ENCODE measurements at places on chromosomes 12 and 14.

- no peak for DNase-seq
Measured at GRCh38 chr12:6032726-6033125, 87.7 kb upstream of the ANO2 start.

- DNase-seq = no peak
Measured at GRCh38 chr14:50937325-50937724, 7.0 kb downstream of the PYGL start.

DNA sequence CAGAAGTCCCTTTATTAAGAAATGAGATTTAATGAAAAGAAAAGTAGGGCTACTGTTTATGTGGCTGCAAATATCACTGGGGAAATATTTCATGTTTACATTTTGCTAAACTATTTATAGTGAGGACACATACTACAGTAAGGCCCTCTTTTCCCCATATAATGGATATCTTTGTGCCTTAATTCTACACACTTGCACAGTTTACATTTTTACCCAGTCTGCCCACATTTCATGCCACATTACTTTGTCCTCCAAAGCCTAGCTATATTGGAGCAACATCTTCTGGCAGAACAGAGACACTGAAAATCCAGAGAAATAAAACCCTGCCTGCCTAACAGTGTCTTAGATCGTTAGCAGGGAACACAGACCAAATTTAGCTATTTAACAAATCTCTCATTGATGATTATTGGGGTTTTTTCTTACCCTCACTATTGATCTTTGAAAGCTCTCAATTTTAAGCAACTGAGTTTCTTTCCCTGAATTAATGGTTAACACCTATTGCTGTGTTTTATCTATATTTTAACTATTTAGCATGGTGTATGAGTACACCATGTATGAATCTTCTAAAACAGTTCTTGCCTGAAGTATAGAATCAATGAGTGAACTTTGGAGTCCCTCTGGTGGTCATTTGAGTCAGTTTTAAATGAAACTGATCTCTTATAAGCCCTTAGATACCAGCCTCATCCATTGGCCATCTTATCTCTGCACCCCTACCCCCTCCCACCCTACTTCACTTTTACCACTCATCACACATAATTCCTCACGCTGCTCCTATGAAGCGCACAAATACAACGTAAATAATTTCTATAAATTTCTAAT, 170.2 kb downstream of the BCAT1 start:
- no peak for DNase-seq

DNA sequence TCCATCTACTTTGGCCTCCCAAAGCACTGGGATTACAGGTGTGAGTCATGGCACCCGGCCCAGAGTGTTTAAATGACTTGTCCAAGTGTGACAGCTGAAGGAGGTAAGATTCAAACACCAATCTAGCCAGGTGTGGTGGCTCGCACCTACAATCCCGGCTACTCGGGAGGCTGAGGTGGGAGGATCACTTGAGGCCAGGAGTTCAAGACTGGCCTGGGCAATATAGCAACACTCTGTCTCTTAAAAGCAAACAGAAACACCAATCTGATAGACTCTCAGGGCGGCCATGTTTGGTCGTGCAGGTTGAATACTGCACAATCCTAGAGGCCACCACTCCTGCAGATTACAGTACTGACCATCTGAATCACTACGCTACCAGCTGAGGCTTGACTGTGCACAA, 68.7 kb downstream of the RBM19 start:
- DNase-seq = no peak

DNA sequence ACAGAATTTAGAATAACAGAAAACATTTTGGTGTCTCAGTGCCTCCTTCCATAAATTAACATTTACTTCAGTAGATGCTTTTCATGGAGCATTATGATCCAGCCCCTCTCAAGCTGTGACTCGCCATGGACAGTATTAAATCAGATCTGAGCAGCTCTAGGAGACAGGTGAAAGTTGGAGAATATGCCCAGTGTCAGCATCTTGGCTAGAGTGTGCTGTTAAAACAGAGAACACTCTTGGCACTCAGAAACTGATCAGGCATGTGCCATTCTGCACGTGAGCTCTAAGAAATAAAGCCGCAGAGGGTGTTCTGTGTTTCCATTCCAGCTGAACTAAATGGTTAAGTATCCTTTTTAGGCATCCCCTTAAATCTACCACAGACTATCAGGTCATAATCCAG, 68.0 kb downstream of the DIP2B start:
- DNase-seq = no peak

GRCh38 chr12:124391340-124392261, 96.7 kb downstream of the RFLNA start:
- DNase-seq = no peak

DNA sequence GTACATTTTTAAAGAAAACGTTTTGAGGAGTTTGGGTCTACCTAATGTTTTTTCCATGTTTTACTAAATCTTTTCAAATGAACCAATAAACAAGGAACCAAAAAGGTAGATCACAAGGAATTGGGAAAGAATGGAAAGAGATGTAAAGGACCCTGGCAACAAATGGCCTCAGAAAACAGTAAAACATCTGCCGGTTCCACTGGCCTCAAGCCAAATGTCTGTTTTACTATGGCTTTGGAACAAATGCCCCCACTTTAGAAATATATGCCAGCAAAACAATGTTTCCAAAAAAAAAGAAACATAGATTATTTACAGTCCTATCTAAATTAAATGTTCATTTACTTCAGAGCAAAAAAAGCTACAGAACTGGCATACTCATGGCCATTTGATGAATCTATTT, 3.0 kb downstream of the TRMT5 start:
- DNase-seq = no peak

DNA sequence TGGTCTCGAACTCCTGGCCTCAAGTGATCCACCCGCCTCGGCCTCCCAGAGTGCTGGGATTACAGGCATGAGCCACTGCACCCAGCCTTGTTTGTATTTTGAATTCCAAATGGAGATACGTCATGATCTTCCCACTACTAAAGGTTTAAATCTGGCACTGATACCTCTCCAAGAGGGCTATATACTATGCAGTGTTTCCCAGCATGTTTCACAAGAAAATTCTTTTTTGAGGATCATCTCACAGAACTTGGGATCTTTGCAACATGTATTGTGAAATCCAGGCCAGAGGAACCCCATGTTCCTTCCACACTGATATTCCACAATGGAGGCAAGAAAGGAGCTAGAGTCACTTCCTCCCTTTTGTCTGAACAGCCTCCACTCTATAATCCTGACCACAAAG, 112.7 kb downstream of the NT5DC3 start:
- no peak for DNase-seq

- DNase-seq = no peak
Measured at GRCh38 chr12:67689385-67689784, 40.8 kb downstream of the DYRK2 start.

DNA sequence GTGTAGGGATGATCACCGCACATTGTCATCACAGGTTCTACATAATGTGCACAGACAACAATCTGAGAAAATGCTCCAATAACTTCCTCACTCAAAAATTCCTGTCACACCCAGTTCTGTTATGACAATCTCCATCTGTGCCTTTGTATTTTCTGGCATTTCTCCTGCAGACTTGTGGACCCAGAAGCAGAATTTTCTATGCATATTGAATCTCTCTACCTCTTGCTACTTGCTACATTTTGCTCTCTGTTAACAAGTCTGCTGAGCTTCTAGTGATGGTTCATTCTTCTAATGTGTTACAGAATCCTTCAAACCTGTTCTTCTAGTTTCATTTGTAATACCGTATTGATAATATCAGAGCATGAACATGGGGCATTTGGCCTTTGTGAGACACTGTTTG, 127.8 kb upstream of the PTPRQ start:
- DNase-seq = no peak

DNA sequence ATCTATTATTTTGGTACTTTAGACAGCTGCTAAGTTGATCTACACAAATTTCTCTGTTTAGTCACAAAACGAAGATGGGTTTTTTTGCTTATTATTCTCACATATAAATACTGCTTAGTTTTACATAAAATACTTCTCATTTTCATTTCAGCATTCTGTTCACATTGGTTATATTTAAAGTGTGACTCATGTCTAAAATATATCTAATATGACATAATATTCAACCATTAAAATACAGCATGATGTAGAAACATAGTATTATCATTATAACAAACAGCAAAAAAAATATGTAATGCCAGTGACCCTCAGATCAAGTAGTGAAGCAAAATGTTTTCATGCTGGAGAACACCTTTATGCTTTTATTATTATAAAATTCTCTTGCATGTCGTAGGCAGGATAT, 63.7 kb downstream of the SH2B3 start:
- no peak for DNase-seq

- DNase-seq = no peak
Measured at GRCh38 chr12:12776261-12776660, 9.2 kb upstream of the APOLD1 start.

GRCh38 chr12:31444736-31445135, 118.8 kb upstream of the SINHCAF start:
- DNase-seq = no peak

GRCh38 chr12:90211017-90211416, 502.4 kb upstream of the ATP2B1 start:
- no peak for DNase-seq

GRCh38 chr12:126974779-126975178, 1292.2 kb upstream of the TMEM132C start:
- DNase-seq = no peak

- no peak for DNase-seq
Measured at GRCh38 chr12:21252070-21252469, 82.6 kb downstream of the SLCO1A2 start.

- DNase-seq = no peak
Measured at GRCh38 chr12:42689699-42690098, 100.2 kb upstream of the PRICKLE1 start.

DNA sequence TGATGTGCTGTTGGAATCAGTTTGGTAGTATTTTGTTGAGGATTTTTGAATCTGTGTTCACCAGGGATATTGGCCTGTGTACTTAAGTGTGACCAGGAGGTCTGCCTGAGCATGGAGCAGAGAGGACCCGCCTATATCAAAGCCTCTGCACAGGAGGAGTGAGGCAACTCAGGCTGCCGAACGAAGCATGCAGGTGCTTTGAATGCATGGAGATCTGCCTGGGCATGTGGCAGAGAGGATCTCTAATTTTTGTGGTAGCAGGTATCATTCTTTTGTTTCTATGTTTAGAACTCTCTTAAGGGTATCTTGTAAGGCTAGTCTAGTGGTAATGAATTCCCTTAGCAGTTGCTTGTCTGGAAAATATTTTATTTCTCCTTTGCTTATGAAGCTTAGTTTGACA, 26.9 kb downstream of the RAB3IP start:
- DNase-seq = no peak

DNA sequence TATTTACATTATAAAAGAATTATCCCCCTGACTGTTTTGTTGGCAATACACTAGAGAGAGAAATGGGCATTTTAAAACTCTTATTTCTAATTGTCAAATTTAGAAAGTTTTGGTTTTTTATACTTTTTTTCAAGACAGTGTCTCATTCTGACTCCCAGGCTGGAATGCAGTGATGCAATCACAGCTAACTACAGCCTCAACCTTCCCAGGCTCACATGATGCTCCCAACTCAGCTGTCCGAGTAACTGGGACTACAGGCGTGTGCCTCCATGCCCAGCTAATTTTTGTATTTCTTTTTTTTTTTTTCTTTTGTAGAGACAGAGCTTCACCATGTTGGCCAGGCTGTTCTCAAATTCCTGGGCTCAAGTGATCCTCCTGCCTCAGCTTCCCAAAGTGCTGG, 8.3 kb upstream of the OR11H6 start:
- DNase-seq = no peak

GRCh38 chr12:65415826-65416225, 137.3 kb downstream of the MSRB3 start:
- no peak for DNase-seq

DNA sequence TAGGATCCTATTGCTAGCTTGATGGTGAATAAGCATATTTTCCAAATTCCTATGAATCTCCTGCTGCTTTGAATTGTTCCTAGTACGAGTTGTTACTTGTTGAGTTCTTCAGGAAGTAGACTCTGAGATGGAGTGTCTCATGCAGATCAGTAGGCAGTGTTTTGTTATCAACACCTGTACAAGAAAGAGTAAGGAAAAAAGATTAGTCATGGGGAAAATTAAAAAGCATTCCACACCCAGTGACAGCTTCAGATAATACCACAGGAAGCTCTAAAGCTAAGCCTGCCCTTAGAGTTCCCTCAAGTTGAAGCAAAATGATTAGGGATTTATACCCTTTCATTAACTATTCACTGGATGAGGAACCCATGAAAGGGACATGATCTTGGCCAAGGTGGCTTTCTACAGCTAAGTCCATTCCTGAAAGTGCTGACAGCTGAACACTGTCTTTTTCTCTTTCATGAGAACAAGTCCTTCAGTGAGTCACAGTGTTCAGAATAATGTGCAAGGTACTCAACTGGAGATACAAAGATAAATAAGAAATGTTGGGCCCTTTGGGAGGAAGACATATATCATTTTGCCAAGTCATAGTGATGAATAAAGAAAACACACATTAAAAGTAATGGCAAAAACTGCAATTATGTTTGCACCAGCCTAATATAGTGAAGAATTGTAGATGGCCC, 49.1 kb downstream of the CCER1 start:
- no peak for DNase-seq

DNA sequence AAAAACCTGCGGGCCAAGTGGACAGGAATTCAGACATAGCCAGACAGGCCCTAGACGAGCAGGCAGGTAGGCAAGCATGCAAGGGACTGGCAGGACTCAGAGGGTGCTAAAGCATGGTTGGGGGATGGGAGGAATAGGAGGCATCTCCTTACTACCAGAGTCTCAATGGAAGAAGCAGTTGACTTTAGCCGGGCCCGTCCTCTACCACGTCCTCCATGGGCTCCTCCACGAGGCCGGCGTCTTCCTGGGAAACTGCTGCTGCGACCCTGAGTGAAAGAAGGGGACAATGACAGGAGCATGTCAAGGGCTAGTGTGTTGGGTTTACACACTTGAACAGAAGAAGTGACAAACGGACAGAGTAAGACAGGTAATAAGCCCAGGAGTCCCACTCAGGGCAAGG, 11.6 kb downstream of the KMT2D start:
- no peak for DNase-seq

GRCh38 chr12:90166012-90166411, 457.4 kb upstream of the ATP2B1 start:
- no peak for DNase-seq

DNA sequence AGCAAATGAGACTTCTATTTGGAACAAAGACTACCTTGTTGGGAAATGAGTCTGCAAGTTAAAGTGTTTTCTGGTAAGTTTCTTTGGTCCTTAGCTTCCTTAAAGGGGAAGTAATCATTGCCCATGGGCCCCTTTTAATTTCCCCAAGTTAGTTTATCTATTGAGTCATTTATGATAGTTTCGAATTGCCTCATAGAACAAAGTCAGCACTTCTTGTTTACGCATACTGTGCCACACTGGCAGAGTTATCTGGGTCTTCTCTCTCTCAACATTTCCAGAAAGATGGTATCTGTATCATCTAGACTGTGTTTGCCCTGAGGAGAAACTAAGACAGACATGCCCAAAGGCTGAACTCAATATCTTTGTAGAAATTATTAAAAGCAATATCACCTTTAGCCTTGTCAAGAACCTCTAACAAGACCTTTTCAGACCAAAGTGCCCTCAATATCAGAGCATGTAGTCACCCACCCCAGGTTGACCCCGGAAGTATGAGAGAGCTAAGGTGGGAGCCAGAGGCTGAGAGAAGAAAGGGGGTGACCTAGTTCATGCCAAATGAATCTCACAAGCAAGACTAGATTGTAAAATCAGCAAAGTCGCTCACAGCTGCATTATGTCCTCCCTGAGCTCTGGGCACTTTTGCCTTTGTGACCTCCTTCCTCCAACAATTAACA, 40.0 kb downstream of the GPR65 start:
- DNase-seq = no peak
